ENCODE measurements at places on chromosomes 5 and 9. TPM values are rescaled to one million over a fixed set of nuclear protein-coding genes. Genes with fewer than 3 reads are reported as not detected.
A peak's percentile ranks its signal among the peaks of the same experiment; 100 is the strongest.

DNA sequence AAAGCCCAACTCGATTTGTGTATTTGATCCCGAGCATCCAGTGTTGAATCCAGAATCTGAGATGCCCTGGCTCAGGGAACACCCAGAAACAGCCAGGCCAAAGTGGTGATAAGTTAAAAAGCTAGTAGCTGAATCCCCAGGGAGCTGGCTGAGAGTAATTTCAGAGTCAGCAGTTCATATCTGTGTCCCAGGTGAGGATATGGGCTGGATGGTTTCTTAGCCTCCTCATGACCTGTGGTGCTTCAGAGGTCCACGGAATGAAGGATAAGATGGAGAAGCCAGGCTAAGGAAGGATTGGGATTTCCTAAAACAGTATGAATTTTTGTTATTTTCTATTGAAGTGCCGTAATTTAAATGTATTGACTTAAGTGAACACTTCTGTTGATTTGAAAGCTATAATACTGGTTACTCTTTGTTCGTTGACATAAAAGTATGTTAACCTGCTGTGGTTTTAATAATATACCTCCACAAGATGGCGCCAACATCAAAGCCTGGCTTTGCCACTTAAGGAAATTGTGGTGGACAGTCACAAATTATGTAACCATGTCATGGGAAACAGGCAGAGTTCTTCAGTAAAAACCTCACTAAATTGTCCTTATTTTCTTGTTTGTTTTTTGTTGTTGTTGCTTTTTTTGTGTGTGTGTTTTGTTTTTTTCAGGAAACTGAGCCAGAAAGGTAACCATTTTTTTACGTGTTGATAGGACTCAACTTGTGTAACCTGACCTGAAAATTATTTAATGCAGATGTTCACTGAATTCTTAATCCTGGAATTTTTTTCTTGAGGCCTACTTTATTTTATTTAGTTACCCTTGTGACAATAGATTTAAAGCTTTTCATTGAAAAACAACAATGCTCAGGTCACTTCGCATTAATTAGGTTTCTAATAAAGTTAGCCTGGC lies 11.4 kb downstream of the MTAP start:
- peak; percentile 20 for DNase-seq

GRCh38 chr5:127306647-127307046 lies 16.1 kb downstream of the MEGF10 start:
- DNase-seq, result no peak

DNA sequence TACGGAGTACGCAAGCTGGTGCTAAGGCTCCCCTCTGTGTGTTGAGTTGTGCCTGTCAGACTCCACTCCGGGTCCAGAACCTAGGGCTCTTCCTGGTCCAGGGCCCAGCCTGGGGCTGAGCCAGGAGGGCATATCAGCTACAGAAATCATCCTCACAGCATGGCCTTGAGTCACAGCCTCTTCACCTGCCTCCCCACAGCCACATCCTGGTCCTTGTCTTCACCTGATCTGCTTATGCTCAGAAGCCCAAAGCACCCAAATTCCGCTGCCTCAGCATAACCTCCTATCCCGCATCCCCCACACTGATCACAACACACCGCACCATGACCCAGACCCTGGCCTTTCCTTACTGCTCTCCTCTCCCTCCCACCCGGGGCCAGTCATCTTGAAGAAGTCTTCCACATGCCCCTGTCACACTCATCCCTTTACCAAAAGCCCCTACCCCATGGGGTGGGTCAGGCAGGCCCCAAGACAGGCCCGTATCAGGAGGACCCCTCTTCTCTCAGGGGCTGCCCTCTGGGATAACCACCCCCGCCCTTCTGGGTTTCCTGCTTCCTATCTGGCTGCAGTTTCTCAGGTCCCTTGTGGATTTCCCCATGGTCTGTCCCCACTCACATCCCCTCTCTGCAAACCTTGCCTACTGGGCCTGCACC lies 1.3 kb upstream of the IL3 start:
- DNase-seq, result no peak

DNA sequence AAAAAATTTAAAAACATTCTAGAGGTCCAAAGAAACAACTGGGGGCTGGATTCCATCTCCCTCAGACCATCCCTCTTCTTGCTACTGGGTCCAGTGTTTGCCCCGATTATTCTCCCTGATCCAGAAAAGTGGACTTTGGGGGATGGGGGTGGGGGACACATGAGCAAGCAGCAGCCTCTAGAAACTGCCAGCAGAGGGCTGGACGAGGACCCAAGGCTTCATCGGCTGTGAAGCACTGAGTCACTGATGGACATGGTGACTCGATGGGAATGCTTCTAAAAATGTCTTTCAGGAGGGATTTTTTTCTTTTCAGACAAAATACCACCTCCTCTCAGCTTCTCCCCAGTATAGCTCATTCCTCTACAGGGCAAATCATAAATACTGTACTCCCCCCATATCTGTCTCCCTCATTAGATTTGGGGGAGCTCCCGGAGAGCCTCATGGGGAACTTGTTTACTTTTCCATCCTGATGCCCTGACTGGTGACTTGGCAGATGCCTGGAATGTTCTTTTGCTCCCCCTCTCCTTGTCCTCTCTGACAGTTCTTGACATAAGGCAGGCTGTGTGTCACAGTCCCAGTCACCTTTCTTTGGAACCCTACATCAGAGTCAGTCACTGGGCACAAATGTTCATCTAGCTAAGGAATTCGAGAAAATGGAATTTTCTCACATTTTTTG lies 67.2 kb upstream of the STC2 start:
- peak; percentile 20 for DNase-seq

DNA sequence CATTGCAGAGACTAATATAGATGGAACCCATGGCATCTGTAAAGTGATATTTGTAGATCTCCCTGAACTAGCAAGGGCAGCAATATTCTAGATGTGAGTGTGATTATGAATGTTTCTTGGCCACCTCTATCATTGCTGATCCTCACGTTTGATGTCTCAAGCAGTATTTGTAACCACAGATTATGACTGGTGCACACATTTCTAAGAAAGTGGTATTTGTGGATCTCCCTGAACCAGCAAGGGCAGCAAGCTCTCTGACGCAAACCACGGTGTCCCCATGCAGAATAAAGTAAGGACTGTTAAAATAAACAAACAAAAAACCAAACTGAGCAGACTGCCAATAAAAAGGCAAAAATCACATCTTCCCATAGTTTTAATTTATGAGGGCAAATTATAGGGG lies 301.3 kb downstream of the CSNK1G3 start:
- DNase-seq, result no peak

GRCh38 chr9:132309056-132309455 lies 45.7 kb downstream of the SETX start:
- no peak for DNase-seq

DNA sequence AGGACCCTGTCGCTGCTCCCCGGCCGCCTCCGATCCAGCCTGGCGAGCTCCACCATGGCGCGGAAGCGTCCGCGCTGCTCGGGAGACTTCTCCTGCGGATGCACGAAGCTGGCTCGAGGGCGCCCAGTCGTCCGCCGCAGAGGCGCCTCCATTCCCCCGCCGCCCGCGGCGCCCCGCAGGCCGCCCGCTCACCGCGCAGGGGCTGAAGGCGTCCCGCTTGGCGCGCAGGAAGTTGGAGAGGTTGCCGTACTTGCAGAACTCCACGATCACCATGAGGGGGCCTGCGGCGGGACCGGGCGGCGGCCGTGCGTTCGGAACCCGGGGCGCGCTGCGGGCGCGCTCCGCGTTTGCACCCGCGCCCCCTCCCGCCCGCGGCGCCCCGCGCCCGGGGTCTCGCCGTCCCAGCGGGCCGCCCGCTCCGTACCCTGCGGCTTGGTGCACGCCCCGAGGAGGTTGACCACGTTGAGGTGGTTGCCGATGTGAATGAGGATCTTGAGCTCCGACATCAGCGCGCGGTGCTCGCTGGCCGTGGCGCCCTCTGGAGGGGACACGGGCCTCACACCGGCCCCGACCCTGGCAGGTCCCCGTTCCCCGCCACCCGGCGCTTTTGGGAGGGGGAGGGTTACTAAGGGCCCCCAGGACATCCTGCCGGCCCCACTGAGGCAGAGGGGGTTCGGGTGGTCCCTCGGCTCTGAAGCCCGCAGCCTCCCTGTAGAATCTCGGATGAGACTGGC lies 27.7 kb upstream of the SCGB3A1 start:
- DNase-seq, result peak; percentile 76

DNA sequence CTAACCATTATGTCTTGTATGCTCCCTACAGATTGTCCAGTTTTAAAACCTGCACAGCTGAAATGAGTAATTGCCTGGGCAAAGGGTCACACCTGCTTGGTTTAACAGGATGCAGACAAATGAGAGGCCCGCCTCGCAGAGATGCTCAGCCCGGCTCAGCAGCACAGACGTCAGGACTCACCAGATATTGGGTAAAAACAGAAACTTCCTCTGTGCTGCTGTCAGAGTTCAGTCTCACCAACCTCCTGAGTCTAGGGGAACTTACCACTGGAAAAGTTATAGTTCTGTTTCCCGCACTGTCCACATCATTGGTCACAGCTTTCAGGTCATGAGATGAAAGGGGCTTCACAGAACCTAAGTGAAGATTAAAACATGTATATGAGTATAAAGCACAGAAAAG lies 152.5 kb downstream of the ESM1 start:
- DNase-seq, result no peak

DNA sequence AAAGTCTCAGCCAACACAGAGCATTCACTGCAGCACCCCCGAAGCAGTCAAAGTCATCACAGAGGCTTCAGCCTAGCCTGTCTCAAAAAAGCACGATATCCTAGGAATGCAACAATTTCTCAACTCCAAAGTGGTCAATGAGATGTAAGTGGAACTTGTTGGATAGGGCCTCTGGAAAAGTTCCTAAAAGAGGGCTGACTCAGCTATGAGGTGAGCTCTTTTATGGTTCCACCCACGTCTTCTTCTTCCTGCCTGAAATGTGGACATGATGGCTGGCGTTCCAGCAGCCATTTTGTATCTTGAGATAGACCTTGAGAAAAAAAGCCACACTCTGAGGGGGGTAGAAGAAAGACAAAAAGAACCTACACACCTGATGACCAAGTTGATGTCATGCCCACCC lies 32.5 kb upstream of the TRIO start:
- DNase-seq, result no peak

- DNase-seq, result no peak
These were observed 167.7 kb upstream of the RPS23 start for GRCh38 chr5:82445726-82446335.

- no peak for DNase-seq
These were observed 196.3 kb downstream of the PAX5 start for GRCh38 chr9:36837431-36838405.

DNA sequence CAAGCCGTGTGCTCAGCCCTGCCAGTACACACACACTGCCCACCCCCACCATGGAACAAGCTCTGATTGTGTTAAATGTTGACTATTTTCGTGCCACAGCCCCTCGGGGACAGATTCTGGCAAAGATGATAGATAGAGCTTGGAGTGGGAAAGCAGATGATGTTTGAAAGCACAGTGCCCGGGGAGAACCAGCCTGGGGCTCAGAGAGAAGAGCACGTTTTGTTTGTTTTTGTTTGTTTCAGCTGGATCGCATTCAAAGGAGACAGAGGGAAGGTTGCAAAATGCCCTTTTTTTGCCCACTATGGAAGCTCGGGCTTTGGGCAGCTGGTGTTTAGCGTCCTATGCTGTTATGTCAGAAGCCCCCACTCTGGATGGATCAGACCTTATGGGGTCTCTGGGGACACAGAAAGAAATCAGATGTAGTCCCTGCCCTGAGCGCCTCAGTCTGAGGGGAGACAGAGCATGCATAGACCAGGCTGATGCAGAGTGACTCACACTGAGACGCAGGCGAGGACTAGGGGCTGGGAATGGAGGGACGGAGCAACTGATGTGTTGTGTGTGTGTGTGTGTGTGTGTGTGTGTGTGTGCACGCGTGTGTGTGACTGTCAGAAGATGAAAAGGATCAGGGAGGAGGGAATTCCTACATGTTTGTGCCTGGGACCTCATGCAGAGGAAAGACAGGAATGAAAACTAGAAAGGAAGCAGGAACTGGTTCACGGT lies 229.7 kb downstream of the MELK start:
- DNase-seq, result no peak

DNA sequence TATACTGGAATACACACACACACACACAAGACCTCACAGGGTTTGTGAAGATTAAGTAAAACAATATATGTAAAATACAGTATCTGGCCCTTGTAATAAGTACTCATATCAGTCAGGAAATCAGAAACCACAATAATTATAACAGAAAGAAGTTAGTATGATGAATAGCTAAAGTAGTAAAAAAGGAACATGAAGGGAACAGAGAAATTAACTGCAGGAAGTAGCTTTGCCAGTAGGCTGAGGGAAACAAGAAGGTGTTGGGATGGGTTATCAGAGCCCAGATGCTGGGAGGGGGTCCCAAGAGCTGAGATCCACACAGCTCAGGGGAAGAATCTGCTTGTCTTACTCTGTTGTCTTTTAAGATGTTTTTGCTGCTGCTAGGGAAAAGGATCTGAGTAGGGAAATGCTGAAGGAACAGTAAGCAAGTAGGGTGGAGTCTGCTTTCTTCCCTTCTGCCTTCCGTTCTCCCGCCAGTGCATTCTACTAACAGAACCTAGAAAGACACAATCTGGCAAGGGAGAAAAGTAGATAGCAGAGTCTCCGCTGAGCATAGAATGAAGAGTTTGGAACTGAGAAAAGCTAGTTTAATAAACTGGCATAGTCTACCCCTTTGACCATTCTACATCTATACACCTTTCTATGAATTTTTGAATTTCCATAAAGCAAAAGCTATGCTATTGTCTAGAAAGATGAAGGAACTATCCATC lies 55.3 kb upstream of the ALDH1A1 start:
- no peak for DNase-seq

DNA sequence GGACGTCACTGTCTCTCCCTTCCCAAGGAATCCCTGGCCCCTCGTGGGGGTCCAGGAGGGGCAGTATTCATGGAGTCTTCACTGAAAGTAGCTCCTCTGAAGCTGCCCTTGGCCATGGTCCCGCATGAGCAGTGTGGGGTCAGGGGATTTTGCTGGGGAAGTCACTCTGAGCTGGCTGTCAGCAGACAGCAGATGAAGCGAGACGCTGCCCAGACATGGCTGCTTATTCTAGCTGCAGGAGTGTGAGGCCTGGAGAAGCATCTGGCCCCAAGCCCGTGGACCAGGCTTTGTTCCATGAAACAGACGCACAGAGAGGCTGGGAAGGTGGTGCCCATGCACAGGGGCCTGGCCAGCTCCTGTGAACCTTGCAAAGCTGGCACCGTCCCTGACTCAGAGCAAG lies 21.5 kb upstream of the ASS1 start:
- no peak for DNase-seq

DNA sequence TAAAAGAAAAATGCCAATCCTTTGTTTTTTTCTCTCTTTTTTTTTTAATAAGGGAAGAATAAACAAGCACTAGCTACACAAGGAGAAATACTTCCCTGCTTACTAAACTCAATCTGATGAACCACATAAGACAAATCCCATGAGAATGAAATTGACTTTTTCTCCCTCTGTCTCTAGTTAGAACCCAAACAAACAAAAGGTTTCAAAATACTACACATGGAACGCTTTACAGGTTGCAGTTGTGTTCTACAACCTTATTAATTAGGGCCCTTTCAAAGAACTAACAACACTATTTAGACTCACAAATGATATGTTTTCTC lies 124.5 kb downstream of the PDE4D start:
- DNase-seq, result no peak

- no peak for DNase-seq
These were observed 35.0 kb downstream of the ACTBL2 start for GRCh38 chr5:57447658-57448057.

SLC6A7 gene
- total RNA-seq, result not detected

PCDHGB7 gene
- total RNA-seq, result 10.7 TPM

All from WTC11 (cell line).